ENCODE measurements at places on chromosomes 4 and X. TPM values are rescaled to one million over a fixed set of nuclear protein-coding genes. Genes with fewer than 3 reads are reported as not detected.

DNA sequence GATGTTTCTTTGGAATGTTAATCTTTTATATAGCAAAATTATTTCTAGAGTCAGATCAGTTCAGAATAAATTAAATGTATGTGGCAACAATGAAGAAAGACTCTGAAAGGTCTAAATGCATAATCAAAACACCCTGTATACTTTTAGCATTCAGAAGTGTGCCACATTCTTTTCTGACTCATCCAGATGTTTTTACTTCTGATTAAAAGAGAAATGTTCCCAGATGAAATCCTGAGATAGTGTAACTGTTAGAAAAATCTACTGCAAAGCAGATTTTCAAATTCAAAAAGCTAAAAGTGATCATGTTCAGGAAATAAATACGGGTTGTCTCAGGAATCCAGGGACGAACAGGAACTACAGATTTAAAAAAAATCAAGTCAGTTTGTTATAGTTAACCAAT lies 241.4 kb downstream of the GRIA3 start:
- DNase-seq, result no peak

DNA sequence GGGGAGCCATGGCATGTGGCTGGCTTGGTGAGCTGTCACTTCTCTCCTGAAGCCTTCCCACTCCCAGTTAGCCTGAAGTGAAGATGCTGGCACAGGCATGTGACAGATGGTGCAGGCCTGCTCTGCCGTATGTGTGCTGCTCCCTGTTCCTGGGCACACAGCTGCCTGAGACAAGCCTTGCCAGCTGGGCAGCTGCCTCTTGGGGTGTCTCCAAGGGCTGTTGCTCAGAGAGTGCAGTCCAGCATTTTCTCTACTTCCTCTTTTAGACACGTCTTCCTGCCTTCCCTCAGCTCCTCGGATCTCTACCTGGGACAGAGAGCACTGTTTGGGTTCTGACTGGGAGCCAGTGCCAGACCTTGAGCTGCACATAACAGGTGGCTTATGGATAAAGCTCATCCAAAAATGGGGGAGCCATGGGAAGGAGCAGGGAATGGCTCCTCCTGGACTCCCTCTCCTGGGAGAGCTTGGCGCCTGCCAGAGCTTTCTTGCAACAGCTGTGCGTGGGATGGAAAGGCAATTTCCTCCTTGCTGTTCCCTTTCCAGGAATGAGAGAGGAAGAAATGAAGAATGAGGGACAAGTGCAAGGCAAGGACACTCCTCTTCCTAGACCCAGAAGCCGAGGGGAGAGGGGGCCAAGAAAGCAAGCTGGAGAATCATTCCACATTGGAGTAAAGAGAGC lies 132.9 kb downstream of the MSL3 start:
- DNase-seq, result no peak

GRCh38 chr4:76589402-76589801 lies 154.4 kb downstream of the SHROOM3 start:
- peak; percentile 94 for DNase-seq

GRCh38 chrX:147351644-147352043 lies 537.1 kb upstream of the CXorf51A start:
- no peak for DNase-seq

DNA sequence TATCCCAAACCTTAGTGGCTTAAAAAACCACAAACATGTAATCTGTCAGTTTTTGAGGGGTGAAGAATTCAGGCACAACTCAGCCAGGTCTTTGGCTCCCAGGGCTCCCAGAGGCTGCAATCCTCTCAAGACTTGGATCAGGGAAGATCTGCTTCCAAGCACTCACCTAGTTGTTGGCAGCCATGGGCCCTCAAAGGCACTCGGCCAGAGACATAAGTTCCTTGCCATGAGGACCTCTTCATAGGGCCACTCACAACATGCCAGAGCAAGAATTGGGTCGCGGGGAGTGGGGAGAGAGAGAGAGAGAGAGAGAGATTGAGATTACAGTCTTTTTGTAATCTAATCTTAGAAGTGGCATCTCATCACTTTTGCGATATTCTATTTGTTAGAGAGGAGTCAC lies 77.1 kb upstream of the TBC1D9 start:
- no peak for DNase-seq

- no peak for DNase-seq
These were observed 117.5 kb downstream of the DCTD start for GRCh38 chr4:182799515-182800215.

GRCh38 chr4:38837849-38838248 lies 18.8 kb downstream of the TLR6 start:
- DNase-seq, result no peak

GRCh38 chrX:46398126-46398525 lies 147.1 kb downstream of the ZNF674 start:
- peak; percentile 6 for DNase-seq

DNA sequence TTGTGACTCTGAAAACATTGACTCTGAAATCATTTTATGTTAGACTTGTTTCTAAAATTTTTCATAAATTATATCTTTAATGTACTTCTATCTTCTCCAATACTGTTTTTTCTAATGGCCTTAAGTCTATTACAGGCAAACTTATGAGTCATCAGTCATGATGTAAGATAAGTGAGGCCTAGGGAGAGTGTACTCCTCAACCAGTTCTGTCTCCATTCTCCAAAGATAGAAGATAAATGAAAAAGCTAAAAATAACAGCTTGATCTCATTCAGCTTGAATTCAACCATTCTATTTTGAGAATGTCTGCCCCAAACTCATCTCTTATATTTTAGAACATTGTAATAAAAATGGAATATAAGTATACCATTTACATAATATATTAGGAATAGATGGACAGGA lies 34.5 kb downstream of the STBD1 start:
- DNase-seq, result peak; percentile 33

DNA sequence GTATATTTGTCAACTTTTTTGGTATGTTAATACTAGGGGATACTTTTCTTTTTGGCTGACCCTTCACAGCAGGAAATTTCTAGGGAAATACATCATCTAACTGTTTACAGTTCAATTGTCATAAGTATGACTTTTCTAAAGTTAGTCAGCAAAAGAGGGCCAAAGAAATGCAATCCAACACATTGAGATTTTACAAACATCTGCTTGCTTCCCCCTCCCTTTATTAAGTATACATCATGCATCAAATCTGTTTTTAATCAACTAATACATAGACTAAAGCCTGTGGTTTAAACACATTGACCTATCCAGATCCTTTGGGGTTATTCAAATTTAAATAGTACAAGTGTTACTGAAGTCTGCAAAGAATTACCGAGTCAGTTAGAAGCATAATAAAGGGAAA lies 93.9 kb downstream of the MID1 start:
- no peak for DNase-seq

GRCh38 chr4:61359301-61359700 lies 159.2 kb downstream of the ADGRL3 start:
- no peak for DNase-seq

- no peak for DNase-seq
These were observed 7.7 kb downstream of the COL4A5 start for GRCh38 chrX:108447303-108447702.

DNA sequence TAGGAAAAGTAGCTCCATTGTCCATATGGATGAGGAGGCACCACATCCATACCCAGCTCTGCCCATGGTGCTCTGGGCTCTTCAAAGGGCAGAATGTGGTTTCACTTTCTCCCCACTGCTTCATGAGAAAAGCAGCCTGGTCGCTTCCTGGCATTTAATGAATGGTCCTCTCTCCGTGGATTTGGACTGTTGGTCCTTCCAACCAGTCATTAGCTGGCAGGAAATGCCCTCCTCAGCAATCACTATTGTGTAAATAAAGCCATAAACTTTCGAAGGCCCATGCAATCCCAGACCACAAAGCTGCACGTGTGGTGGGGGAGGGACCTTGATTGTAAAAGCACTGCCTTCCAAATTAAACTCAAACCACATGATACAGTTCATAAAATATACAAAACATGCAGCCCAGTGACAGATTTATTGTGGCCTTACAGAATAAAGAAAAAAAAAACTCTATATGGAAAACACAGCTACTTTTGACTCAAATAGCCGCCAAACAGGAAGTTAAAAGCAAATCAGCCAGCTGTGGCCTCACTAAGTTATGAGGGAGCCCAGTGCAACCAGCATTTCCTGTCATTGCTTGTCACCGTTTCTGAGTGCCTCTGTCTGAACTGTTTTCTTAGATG lies 8.1 kb downstream of the MBNL3 start:
- peak; percentile 57 for DNase-seq

TBC1D8B gene
- polyA plus RNA-seq, result 17.2 TPM

TEC gene
- polyA plus RNA-seq, result 4.6 TPM
